Activated T-cell treated with anti-CD3 and anti-CD28 coated beads, Interleukin-2, amount 50 U/mL, for 72 hours (primary cell): ENCODE measurements at places on chromosomes 6 and 20. TPM values are rescaled to one million over a fixed set of nuclear protein-coding genes. Genes with fewer than 3 reads are reported as not detected.

GRCh38 chr6:139881728-139882211 lies 507.3 kb upstream of the CITED2 start:
- peak; percentile 25 for DNase-seq

DNA sequence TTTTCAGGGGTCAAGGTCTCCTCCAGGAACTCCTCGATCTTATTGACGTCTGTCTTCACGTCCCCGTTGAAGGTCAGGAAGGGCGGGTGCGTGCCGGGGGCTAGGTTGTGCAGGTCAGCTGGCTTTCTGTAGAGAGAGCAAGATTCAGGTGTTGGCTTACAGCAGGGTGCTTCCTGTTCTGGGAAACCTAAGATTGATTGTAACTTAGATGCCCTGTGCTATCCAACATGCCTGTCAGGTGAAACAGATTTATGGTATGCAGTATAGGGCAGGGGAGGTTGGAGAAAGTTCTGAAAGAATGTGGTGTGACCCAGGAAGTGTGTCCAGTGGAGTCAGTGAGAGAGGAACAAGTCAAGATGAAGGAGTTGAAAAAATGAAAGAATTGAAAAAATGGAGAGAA lies 66.4 kb downstream of the CLIC5 start:
- no peak for DNase-seq

DNA sequence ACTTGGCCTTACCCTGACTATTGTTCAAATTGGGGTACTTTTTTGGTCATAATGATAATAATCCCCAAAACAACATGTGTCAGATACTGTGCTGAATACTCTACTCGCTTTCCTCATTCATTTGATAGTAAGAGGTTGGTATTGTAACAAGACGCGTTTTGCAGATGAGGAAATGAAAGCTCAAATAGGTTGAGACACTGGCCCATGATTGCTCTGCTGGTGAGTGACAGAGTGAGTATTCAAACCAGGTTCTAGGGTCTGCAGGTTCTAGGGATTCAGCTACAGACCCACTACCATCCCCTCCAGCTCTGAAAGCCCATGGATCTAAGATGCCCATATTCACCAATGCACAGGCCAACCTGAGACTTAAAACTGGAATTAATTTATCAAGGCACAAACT lies 1.3 kb upstream of the ENPP4 start:
- DNase-seq, result no peak

- no peak for DNase-seq
These were observed 124.7 kb upstream of the TCF21 start for GRCh38 chr6:133764008-133764753.

GRCh38 chr6:54481091-54481490 lies 172.8 kb downstream of the TINAG start:
- DNase-seq, result no peak

DNA sequence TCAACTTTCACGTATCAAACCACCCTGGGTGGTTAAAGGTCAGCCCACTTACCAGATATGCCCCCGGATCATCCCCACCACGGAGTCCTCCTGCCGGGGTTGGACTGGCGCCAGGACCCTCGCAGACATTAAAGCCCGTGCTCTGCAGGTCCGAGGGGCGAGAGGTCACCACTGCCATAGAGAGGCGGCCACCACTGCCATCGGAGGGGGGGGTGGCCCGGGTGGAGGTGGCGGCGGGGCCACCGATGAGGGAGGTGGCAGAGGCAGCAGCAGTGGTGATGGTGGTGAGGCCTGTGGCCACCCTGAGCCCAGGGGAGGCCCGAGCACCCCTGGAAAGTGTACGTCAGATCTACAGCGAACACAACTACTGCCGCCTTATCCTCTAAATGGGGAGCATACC lies 76.3 kb downstream of the ASXL1 start:
- no peak for DNase-seq

DNA sequence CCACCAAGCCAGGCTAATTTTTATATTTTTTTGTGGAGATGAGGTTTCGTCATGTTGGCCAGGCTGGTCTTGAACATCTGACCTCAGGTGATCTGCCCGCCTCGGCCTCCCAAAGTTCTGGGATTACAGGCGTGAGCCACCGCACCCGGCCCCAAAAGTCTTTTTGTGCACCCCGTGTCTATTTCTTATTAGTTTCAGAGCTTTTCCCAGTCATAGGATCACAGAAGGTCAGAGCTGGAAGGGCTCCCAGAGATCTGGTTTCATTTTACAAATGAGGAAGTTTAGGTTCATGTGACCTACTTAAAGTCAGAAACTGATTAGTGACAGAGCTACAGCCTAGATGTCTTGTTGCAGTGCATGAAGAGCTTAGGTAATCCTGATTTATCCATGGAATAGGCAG lies 1.6 kb upstream of the OGFRL1 start:
- no peak for DNase-seq

- DNase-seq, result no peak
These were observed 96.5 kb downstream of the ERMARD start for GRCh38 chr6:169847901-169848311.

DNA sequence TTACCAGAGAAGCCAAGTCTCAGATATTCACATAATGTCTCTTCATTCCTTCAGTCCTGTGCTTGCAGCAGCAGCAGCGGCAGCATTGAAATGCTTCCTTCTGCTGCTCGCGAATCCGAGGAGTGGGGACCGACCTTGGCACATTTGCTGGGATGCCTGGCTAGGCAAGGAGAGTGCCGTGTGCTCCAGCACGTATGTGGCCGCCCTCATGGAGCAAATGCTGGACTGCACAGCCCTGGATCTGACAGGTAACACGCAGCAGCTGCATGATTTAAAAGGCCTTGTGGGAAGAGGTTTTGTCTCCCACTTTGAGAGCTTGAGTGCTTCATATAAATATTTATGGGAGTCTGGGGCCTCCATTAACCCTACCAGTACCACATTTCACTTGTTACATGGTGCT lies 9.9 kb downstream of the MAFB start:
- no peak for DNase-seq

GRCh38 chr6:158843751-158844683 lies 24.8 kb upstream of the EZR start:
- no peak for DNase-seq

DNA sequence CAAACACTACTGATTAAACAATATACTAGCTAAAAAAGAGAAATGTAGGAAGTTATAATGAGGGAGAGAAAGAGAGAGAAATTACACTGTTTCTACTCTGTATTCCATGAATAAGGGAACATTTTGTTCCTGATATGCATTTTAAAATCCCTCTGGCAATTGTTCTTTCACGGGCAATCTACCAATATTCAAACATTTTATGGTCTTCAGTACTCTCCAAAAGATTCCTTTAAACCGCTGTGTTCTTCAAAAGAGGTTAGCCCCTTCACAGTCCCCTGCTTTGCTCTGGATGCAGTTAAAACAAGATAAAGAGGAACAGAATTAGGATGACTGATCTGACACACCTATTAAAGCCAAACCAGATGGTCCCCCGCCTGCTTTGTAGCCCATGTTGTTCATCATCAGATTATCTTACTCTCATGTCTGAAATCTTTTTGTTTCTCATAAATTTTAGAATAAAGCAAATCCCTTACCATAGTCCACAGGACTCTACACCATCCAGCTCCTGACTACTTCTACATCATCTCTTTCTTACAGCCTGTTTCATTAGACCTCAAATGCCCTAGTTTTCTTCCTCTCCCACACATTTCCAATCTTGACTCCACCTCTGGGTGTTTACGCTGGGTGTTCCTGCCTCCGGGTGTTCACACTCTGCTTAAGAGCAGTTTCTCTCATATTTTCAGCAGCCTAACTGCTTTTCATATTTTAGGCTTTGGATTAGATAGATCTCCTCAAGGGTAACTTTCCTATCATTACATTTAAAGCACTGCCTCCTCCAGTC lies 399.7 kb downstream of the COL12A1 start:
- DNase-seq, result no peak

GRCh38 chr20:16747291-16747811 lies 807 bp upstream of the OTOR start:
- no peak for DNase-seq

DNA sequence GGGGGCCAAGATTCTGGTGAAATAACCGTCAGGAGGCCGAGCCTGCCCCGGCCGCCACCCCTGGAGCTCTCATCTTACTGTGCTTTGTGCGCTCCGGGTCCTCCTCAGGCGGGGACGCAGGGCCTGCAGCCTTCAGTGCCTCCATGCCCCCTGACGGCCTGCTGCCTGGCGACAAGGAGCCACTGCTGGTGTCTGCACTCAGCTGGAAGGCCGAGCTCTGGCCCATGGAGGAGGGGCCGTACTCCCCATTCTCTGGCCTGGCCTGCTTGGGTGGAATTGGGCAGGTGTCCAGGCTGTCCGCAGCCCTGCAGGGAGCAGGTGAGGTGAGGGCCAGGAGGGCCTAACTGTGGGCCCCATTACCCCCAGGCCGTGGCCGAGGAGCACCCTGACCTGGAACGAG lies 5.3 kb downstream of the ZNF512B start:
- no peak for DNase-seq

DNA sequence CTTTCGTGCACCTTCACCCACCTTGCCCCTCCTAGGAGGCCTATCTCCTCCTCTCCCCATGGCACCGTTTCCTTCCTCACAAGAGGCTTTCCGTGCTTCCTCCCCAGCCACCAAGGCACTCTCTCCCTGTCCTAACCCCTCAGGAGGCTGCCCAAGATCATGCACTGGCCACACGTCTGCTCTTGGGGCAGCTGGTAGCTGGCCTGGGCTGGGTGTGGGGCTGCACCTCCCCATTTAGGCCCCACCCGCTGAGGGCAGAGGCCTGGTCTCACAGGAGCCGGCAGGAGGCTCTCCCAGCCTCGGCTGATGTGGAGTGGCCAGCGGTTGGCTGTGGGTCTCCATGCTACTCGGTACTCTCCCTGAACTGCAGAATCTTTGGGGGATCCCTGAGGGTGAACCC lies 13.6 kb downstream of the NOL4L start:
- no peak for DNase-seq

GRCh38 chr6:72530152-72530551 lies 91.7 kb upstream of the KCNQ5 start:
- no peak for DNase-seq

- DNase-seq, result no peak
These were observed 126.3 kb downstream of the CARMIL1 start for GRCh38 chr6:25405442-25405841.

- no peak for DNase-seq
These were observed 68.3 kb upstream of the TMEM244 start for GRCh38 chr6:129929433-129929832.

DNA sequence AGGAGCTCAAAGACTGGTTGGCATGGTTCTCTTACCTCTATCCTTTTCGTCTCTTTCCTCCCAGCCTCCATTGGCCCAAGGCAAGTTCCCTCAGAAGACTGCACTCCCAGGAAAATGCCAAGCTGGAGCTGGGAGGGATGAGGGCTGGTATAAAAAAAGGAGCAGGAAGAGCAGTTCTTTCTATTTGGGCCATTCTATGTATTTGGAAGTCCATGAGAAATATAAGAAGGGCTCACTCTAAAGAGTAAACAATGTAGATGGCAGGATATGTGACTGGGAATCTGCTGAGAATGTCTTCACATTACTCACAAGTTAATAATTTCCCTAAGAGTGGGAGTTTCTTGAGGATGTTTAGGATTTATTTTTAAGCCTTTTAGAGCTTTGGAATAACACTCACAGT lies 36.6 kb upstream of the ADTRP start:
- DNase-seq, result no peak

DNA sequence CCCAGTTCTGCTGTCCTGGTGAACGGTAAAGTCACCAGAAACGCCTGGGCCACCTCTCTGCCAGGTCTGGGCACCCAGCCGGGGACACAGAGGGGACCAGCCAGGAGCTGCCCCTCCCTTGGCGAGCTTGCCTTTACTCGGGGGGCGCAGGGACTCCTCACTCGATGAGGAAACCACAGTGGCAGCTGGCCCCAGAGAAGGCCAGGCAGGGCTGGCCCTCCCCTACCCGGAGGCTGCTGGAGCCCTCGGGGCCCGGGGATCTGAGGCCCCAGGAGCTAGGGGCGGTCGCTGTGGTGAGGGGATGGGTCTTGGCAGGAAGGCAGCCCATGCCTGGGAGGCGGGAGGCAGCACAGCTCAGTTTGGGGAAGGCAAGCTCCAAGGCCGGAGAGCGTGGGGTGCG lies 80.4 kb upstream of the SLCO4A1 start:
- DNase-seq, result no peak

GRCh38 chr6:143335865-143336264 lies 114.6 kb downstream of the ADAT2 start:
- DNase-seq, result no peak

CLPSL2 gene
- total RNA-seq, result not detected

GJA10 gene
- not detected for total RNA-seq

DEFB115 gene
- total RNA-seq, result not detected

HLA-DPB1 gene
- 12.5 TPM for total RNA-seq

TRIM31 gene
- total RNA-seq, result not detected

CCM2L gene
- not detected for total RNA-seq

PEX7 gene
- 4.9 TPM for total RNA-seq

C6orf132 gene
- total RNA-seq, result 0.26 TPM

NKX2-4 gene
- total RNA-seq, result not detected
